Daoy (cell line): ENCODE measurements at places on chromosomes 16 and 17. TPM values are rescaled to one million over a fixed set of nuclear protein-coding genes. Genes with fewer than 3 reads are reported as not detected.

- DNase-seq = no peak
Measured at GRCh38 chr17:72093707-72094106, 27.1 kb upstream of the SOX9 start.

SMYD4 gene
- 10.1 and 11.0 TPM in 2 replicates for total RNA-seq

GRCh38 chr17:47131761-47132160 lies 57.3 kb downstream of the CDC27 start:
- no peak for DNase-seq

DNA sequence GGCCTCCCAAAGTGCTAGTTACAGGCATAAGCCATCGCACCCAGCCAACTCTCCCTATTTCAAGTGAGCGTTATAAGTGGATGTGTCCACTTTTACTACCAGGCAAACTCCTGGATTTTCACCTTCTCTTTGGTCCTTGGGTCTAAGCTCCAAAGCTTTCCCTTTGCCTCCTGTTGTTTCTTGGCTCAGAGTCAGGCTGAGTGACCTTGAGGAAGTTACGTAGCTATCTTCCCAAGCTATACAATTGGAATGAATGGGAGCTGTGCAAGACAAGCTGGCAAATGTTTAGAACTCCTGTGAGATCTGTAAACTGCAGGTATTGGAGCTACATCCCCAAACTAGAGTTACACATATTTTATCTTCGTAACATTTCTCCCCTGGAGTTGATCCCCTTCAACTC lies 20.3 kb downstream of the NXPH3 start:
- DNase-seq = no peak

DNA sequence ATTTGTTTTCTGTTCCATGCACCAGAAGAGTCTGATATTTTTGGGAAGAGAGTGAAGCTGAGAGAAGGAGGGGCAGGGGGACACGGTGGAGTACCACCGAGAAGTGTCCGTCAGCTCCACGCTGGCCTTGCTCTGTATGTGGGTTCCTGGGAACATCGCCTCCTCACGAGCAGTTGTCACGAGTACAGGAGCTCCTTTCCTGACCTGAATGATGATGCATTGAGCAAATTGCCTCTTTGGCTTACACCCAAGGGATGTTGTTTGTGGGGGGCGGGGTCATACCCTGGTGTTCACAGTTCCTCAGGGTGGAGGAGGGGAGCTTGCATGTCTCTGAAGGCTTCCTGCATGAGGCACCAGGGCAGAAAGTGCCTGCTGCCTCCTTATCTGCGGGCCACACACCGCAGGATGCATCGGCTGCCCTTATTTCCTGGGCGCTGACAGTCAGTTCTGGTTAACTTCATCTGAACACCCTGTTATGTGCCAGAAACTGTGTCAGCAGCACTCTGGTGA lies 36.2 kb downstream of the RGS9 start:
- DNase-seq = peak; percentile 81

GRCh38 chr16:73071131-73071940 lies 23.4 kb upstream of the ZFHX3 start:
- no peak for DNase-seq

GAS2L2 gene
- total RNA-seq = not detected in 2 replicates

- no peak for DNase-seq
Measured at GRCh38 chr16:6722786-6723185, 609.9 kb upstream of the RBFOX1 start.

CD300C gene
- 1.2 TPM in 1 of 2 replicates, not detected in the other for total RNA-seq

DNA sequence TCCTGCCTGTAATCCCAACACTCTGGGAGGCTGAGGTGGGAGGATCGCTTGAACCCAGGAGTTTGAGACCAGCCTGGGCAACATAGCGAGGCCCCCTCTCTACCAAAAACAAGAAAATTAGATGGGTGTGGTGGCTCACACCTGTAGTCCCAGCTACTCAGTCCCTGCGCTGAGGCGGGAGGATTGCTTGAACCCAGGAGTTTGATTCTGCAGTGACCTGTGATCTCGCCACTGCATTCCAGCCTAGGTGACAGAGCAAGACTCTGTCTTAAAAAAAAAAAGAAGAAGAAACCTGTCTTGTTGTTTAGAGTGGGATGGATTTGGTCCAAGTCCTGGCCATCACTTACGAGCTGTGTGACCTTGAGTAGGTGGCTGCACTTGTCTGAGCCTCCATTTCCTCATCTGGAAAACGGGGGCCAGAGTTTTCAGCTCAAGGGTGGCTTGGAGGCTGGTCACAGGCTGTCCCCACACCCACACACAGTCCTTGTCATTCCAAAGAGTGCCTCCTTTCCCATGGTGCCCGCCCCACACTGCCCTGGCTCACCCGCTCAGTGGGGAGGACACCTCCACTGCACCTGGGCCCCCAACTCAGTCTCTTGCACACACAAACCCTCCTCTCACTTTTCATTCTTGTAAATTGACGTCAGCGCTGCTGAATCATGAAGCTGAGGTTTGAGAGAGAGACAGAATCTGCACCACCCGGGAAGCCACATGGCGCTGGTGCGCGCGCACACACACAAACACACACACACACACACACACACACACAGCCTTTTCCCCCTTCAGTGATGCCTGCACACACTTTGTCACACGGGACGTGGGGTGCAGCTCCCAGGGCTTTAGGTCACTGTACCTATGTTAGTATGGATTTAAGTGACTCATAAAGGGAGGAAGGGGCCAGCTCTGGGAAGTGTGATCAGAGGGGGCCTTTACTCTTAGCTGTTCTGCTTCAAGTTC lies 4.2 kb downstream of the SOCS1 start:
- peak; percentile 23 for DNase-seq

FKBP10 gene
- 123 and 139 TPM in 2 replicates for total RNA-seq

GRCh38 chr17:61221181-61221580 lies 178.5 kb upstream of the TBX2 start:
- no peak for DNase-seq

IL32 gene
- 362 and 393 TPM in 2 replicates for total RNA-seq

GRCh38 chr16:27048316-27048715 lies 18.4 kb upstream of the C16orf82 start:
- DNase-seq = no peak

- DNase-seq = peak; percentile 76
Measured at GRCh38 chr17:59783221-59784047, 76.0 kb downstream of the VMP1 start.

MT1F gene
- 0.29 TPM in 1 of 2 replicates, not detected in the other for total RNA-seq

C17orf50 gene
- not detected in 2 replicates for total RNA-seq
